Left renal pelvis (tissue), 4 donors: ENCODE measurements at places on chromosomes 5 and 9. TPM values are rescaled to one million over a fixed set of nuclear protein-coding genes. Genes with fewer than 3 reads are reported as not detected.

GRCh38 chr5:154547551-154547950 is 69.5 kb upstream of the HAND1 start:
- DNase-seq, result no peak

- no peak for DNase-seq
These were observed 87.8 kb upstream of the SLC27A6 start for GRCh38 chr5:128877476-128877875.

DNA sequence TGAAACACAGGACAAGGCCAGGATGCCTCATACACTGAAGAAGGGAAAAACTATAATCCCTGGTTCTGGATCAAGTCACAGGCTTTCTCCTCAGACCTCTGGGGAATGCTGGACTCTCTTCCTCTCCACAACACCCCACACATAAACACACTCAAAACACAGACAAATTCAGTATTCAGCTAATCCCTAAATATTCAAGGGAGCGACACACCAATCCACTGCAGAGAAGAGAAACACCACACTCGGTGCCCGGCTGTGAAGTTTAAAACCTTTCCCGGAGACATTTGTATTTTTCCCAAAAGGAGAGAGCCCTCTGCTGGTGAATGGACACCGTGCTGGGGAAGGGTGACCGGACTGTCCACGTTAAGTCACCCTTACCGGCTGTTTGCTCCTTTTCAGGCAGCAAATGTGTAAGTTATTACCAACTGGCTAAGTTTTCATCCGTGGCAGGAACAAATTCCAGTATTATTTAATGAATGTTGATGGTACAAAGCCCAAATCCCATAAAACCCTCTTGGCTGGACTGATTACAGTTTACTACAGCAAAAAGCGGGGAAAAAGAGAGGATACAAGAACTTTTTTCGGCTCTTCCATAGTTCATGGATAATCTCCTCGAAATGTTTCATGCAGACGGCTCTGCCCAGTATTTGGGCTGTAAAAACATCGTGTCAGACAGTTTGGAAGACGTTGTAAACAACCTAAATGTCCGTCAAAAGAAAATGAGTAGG is 130.9 kb upstream of the SLC30A5 start:
- DNase-seq, result peak; percentile 65

GRCh38 chr5:1161108-1161832 is 40.1 kb upstream of the SLC6A19 start:
- no peak for DNase-seq

DNA sequence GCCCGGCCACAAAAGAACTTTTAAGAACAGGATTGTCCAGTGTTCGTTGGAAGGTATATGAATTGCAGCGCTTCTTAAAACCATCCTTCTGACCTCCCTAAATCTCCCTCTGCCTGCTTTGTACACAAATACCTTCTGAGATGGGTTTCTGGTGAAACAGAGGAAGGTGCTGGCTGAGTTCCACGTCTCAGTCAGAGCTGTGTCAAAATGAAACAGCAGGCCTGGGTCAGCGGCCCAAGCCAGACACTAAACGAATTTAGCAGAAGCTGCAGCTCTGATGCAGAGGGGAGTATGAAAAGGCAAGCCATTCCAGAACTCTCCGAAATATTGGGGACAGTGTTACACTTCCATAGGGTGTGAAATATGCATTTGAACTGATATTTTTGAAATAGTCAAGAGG is 37.8 kb upstream of the CRB2 start:
- no peak for DNase-seq

- DNase-seq, result no peak
These were observed 34.8 kb downstream of the HTR4 start for GRCh38 chr5:148619484-148619883.

DNA sequence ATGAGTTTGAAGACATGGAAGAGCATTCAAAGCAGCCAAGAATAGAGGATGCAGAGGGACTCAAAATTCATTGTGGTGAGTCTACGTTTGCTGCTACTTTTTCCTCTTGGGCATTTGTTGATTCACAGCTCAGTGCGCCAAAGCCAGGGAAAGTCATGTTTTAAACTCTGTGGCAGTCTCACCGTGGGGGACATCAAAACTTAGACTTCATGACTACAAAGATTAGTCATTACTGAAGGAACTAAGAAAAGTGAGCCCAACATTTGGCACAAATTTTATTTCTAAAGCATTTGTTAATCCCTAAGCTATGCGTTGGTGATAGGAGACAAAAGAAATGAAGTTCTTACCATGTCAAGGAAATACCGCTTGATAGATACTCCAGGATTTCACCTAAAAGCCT is 73.7 kb upstream of the MTAP start:
- DNase-seq, result no peak

DNA sequence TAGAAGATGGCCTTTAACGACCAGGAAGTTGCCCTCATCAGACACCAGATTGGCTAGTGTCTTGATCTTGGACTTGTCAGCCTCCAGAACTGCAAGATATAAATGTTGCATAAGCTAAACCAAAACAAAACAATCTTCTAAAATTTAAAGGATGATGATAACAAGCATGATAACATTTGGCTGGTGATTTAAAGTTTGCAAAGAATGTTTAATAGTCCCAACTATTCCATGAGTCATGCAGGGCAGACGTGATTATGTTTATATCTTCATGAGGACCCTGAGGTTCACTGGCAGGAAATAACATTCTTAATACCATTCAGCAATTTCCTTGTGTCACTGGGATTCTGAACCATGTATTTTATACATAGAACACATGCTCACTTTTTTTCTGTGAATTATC is 319.8 kb downstream of the HCN1 start:
- DNase-seq, result no peak

- DNase-seq, result no peak
These were observed 202.2 kb upstream of the DMRTA1 start for GRCh38 chr9:22244139-22245011.

DNA sequence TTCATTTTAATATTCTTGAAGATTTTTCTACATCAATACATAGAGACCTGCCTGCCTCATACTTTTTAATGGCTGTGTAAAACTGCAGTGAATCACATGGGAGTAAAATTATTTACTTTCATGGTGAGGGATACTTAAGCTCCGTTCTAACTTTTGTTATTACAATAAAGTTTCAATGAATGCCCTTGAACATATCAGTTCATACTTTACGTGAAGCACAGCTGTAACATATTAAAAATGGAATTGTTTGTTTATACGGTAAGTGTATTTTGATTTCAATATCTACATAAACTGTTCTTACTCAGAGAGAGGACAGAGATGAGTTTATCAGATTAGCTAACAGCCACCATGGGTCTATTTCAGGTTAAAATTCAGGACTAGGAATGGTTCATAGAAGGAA is 155.1 kb downstream of the NR3C1 start:
- DNase-seq, result no peak

GRCh38 chr5:149037817-149038216 is 25.0 kb downstream of the SH3TC2 start:
- no peak for DNase-seq

DNA sequence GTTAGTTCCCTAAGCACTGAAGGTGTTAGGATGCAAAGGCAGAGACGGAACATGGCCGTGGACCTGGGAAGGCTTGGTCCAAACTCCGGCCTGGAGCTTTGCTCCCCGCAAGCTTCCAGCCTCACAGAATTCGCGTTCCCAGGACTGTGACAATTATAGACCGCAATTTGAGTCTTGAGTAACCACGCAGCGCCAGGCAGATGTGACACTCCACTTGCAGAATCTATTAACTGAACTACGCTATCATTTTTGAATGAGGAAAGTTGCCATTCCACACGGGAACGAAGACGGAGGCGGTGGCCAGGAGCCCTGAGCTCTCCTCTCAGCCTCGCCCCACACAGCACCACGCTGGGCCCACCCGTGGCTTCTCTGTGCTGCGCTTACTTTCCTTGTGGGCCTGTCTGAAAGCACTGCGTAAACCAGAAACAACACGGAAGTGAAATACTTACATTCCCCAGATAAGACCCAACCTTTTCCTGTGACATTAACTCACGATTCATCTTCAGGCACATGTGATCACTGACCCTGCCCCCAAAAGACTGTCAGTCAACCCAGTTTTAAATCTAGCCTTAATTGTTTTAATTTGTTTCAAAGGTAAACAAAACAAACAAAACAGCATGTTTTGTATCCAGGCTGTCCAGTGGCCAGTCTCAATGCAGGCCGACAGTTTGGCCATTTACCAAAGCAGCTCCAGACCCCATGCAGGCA is 16.1 kb upstream of the COL5A1 start:
- no peak for DNase-seq

DNA sequence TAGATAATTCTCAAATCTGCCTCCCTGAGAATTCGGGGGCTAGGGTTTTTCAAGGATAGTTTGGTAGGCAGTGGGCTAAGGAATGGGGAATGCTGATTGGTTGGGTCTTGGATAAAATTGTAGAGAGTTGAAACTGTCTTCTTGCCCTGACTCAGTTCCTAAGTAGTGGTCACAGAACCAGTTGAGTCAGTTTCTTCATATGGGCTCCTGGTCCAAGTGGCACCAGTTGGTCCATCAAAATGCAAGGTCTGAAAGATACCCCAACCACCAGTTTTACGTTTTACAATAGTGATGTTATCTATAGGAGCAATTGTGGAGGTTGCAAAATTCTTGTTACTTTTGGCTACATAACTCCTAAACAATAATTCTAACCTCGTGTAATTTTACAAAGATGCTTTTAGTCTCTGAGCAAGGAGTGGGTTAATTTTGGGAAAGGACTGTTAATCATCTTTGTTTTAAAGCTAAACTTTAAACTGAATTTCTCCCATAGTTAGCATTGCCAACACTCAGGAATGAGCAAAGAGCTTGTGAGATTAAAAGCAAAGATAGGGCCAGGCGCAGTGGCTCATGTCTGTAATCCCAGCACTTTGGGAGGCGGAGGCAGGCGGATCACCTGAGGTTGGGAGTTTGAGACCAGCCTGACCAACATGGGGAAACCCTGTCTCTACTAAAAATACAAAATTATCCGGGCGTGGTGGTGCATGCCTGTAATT is 7.7 kb downstream of the CDK7 start:
- DNase-seq, result no peak

DNA sequence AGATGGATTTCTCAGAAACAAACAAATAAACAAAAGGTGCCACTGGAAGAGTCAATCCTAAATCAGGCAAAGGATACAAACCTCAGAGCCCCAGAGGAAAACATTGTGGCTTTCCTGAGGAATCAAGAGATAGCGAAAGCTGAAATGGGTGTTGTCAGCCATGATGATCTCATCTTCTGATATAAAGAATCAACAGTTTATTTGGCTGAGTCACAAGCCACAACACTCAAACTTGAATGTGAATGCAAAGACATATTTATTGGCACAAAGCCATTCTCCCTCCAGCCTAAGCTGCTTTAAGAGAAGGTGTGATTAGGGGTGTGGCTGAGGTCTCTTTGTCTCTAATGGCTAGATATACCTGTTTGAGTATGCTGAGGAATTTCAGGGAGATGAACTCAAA is 73.3 kb upstream of the NREP start:
- DNase-seq, result no peak

- no peak for DNase-seq
These were observed 319.6 kb upstream of the CLINT1 start for GRCh38 chr5:158178535-158178934.

- no peak for DNase-seq
These were observed 47.5 kb downstream of the FAM114A2 start for GRCh38 chr5:153991168-153991567.

GRCh38 chr5:9455826-9456434 is 89.9 kb downstream of the SEMA5A start:
- no peak for DNase-seq

DNA sequence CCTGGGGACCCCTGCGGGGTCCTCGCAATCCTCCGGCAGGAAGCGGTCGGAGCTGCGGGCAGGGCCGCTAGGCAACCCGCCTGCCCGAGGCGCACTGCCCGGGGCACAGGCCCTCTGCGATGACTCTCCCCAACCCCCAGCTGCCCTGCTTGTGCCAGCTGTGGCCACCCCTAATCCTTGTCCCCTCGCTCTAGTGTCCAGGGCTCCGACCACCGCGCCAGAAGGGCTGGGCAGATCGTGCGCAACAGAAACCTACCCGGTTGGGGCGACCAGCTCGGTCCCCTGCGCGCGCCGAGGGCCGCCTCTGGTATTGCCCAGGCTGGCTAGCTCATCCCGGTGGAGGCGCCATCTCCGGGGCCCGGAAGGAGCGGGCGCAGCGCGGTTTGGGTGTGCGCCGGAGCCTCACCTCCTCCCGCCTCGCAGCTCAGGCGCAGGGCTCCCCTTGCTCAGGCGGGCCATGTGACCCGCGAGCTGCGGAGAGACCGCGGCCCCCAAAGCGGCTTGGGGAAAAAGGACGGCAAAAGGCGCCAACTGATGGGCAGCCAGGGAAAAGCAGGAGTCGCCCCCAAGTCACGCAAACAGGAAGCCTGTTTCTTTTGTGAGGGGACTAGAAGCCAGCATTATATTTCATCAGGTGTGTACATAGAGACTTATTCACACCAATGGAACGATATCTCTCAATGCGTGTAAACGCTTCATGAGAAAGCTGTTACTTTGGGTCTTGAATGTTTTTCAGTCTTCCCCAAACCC is 46.8 kb upstream of the RNF20 start:
- DNase-seq, result no peak

GRCh38 chr5:140560227-140560626 is 3.0 kb upstream of the SRA1 start:
- DNase-seq, result no peak

GRCh38 chr5:121726991-121727390 is 124.7 kb upstream of the FTMT start:
- no peak for DNase-seq

GRCh38 chr5:125298746-125299379 is 552.4 kb upstream of the ZNF608 start:
- no peak for DNase-seq

- no peak for DNase-seq
These were observed 63.8 kb downstream of the PAM start for GRCh38 chr5:102818934-102819333.

- DNase-seq, result no peak
These were observed 17.1 kb downstream of the SCAI start for GRCh38 chr9:125126019-125126746.

DNA sequence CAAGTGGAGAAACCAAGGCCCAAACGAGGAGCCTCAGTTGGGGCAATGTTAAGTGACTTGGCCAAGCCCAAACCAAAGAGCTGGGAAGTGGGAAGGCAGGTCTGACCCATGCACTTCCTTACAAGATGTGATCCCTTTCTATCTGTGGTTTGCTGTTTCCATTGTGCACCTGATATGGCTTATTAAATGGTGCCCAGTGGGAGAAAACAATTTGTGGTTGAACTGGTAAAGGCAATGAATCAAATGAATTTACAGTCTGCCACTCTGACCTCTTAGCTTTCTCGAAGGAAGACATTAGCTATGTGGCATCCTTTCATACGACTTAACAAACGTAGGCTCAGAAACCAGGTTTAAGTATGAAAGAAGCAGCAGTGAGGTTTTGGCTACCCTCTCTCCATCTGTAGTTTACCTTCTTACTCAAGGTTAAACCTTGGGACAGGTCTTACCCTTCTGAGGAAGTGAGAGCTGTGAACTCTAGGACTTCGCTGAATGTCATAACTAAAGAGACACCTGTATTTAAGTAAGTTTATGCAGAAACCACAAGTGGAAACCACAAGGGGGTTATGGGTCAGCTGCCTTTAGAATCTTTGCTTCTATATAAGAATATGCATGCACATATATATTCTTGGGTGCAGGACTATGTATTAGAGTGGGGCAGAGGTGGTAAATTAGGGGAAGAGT is 100.5 kb upstream of the SPATA31D4 start:
- DNase-seq, result no peak

Gene KIAA0825
- 5.9 TPM for polyA plus RNA-seq

Gene LCN15
- polyA plus RNA-seq, result 0.07 TPM

Gene SLC46A2
- polyA plus RNA-seq, result 0.47 TPM

Gene CNTLN
- polyA plus RNA-seq, result 15.8 TPM

Gene IL3
- polyA plus RNA-seq, result not detected

Gene SPINK7
- 1.1 TPM for polyA plus RNA-seq

Gene PDCD1LG2
- polyA plus RNA-seq, result 0.13 TPM

Gene PPP3R2
- 0.04 TPM for polyA plus RNA-seq

Gene SMIM33
- polyA plus RNA-seq, result 0.08 TPM

Gene ANGPTL2
- polyA plus RNA-seq, result 14.6 TPM

Gene CCDC180
- 8.6 TPM for polyA plus RNA-seq

Gene CD14
- polyA plus RNA-seq, result 9.1 TPM
